ENCODE measurements at places on chromosomes 3 and 15.

DNA sequence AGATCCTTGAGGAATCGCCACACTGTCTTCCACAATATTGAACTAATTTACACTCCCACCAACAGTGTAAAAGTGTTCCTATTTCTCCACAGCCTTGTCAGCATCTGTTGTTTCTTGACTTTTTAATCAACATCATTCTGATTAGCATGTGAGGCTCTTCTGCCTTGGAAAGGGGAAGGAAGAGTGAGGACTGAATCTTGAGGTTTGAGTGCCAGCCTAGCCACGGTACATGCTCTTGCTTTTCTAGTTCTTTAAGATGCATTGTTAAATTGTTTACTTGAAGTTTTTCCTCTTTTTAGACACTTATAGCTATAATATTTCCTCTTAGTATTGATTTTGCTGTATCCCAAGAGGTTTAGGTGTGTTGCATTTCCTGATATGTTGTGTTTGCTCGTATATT, 596.1 kb downstream of the OTOL1 start:
- no peak for DNase-seq

- DNase-seq, result no peak
Measured at GRCh38 chr3:52140000-52140399, 14.2 kb downstream of the POC1A start.

DNA sequence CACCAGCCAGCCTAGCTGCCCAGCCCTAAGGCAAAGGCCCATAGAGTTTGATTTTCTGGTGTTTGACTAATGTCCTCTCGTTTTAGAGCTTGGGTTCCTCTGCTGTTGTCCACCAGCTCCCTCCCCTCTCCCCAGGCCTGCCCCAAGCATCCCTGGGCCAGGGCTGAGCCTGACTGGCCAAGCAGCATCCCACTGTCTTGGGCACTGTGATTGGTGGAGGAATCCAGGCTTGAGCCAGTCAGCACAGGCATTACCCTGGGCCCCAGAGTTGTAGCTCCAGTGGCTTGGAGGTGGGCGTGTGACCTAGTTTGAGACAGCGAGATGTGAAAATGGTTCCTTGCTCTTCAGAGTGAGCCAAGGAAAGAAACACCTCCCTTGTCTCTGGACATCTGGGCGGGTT, 155.3 kb upstream of the MEF2A start:
- DNase-seq, result no peak

- no peak for DNase-seq
Measured at GRCh38 chr15:73021139-73021621, 31.1 kb upstream of the NEO1 start.

DNA sequence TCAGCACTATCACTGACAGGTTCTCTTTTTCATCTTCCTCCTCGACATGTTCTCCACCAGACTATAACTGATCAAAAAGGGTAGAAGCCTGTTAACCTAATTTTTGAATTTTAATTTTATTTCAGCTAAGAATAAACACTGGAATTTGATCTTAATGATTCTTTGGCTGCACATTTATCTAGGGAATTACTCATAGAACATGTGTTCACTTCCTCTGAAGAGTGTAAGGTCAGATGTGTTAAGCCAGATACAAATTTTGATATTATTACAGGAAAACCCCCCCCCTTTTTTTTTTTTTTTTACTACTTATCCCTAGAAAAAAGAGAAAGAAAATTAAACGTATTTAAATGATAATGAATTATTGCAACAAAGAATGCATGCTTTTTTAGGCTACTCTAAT, 15.0 kb downstream of the DCBLD2 start:
- no peak for DNase-seq
